NCI-H1092 (cell line): ENCODE measurements at places on chromosomes 7 and 10.

DNA sequence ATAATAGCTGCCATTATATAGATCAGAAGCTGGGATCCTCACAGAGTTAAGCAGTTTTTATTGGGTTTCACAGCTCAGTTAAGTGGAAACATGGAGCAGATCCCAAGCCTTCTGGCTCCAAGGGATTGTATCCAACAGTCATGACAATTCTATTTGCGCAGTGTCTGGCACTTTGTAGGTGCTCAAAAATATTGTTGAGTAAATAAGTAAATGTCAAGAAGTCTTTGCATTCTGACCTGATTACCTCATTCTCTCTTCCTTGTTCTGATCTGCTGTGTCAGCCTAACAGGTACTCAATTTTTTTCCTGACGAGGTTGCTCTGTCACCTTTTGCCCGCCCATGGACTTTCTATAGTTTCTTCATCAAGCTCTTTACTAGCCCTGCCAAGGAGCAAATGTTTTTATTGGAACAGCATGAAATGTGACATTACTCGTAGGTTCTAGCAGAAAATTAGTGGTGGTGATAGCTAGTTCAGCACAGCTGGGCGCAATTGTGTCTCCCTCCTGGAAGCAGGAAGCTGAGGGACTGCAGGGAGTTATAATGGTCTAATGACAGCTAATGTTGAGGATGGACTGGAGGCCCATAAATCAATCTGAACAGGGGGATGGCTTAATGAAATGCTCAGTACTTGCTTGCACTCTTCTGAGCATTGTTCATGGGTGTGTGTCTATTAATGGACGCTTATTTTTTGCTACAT is 680.2 kb downstream of the CCSER2 start:
- no peak for DNase-seq

- DNase-seq: no peak
Measured at GRCh38 chr7:418636-419280, 100.9 kb downstream of the PDGFA start.

DNA sequence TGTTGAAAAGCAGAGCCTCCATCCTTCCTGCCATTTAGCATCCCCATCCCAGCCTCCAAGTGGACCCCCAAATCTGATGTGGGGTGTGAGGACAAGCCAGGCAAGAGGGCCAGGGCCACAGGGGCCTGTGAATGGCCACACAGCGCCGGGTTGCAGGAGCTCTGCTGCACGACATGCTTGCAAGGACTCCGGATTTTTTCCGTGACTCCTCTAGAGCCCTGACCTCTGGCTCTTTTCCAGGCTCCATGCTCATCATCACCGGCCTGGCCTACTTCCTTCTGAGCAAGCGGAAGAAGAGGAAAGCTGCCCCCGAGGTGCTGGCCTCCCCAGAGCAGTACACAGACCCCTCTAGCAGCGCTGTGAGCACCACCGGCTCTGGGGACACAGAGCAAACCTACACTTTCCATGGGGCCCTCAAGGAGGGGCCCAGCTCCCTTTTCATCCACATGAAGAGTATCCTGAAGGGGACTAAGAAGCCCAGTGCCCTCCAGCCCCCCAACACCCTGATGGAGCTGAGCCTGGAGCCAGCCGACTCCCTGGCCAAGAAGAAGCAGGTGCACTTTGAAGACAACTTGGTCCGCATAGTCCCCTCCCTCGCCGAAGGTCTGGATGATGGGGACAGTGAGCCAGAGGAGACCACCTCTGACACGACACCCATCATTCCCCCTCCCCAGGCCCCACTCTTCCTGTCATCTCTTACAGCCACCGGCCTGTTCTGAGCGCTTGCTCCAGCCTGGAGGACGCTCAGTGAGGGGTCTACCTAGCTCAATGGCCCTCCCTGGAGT is 23.5 kb downstream of the TMEM72 start:
- DNase-seq: no peak

DNA sequence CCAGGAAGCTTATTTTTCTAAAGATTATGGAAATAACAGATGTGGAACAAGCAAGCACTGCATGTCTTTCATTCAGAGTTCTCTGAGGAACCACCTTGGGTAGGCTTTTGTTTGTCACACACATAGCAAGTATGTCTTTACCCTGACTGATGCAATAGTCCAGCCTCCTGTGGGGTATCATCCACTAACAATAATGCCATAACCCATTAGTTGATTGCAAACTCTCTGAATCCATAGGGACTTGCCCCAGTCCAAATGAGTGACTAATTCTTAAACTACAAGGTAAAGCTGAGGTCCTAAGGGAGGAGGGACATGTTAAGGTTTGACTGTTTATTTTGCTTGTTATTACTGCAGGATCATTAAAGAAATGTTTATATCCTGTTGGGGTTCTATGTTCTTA is 151.4 kb upstream of the PRPS1L1 start:
- DNase-seq: no peak

DNA sequence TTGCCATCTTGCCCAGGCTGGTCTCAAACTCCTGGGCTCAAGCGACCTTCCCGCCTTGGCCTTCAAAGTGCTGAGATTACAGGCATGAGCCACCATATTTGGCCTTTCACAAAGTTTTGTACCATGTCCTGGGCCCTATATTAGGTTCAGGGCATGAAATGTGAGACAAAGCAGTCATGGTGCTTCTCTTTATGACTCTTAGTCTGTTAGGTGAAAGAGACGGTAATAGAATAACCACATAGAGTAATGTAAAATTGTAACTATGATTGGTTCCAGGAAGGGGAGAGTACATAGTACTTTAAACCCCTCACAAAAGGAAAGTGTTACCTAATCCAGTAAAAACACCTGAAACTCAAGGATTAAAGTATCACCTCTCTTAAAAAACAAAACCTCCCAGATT is 144.7 kb downstream of the SPAG6 start:
- DNase-seq: no peak

DNA sequence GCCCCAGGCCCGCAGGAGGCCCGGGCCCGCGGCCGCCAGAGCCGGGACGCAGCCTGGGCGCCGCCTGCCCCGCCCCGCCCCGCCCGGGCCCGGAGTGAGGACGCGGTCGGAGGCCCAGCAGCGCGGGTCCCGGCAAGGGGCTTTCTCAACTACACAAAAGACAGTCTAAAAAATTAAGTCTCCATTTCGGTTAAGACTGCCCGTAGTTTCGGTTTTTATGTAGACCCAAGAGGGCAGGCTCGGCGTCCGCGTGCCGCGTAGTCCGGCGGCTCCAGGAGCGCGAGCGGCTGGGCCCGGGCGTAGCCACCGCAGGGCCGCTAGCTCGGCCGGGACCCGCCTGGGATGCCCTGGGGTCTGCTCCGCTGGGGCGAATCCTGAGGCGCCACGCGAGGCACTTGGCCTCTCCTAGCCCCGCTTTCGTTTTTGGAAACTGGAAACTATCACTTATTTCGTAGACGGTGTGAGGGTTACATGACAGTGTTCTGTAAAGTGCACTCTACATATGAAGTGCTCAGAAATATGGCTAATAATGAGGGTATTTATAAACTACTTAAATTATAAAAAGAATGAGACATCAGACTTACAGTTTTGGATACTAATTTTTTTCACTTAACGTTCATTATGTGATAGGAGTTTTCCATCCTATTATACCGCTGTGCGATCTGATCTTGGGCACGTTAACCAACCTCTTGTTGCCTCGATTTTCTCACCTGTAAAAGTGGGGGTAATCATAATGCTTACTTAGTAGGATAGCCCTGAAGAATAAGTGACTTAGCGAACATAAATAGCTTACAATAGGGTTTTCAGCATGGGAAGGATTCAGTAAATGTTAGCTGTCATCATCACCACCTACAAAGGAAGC is 573 bp downstream of the BLVRA start:
- peak; percentile 18 for DNase-seq

DNA sequence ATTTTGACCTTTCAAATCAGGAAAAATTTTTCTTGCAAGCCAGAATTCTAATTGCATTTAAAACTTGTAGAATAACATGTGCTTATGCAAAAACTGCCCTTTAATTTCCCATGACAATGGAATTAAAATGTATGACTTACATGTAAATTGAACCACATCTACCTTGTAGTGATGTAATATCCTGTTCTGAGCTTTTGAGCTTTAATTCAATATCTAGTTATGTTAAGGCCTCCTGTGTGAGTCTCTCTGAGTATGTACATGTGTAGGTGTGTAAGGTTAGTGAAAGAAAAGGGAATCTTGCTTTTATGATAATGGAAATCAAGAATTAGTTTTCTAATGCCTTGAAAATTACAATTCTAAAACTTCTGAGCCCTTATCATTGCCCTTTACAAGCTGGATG is 344.8 kb upstream of the AKR1E2 start:
- no peak for DNase-seq

GRCh38 chr10:7354330-7355047 is 56.3 kb downstream of the SFMBT2 start:
- no peak for DNase-seq

- no peak for DNase-seq
Measured at GRCh38 chr10:62050346-62050892, 148.9 kb downstream of the ARID5B start.

- DNase-seq: no peak
Measured at GRCh38 chr7:138665669-138666140, 35.5 kb downstream of the SVOPL start.

DNA sequence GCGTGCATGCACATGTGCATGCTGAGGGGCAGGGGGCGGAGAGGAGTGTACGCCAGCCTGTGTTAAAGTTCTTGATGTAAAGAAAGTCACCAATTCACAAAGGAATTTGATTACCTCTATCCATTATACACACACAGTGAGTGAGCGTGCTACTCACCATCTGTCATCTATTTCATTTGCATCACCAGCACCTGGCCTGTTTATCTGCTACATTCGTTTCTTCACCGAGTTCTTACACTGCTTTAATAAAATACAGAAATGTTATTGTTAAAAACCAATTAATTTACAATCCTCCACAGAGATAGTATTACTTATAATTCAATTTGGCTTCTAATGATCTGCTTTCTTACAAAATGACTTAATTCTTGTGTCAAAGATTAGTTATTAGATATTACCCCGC is 32.6 kb downstream of the NEUROD6 start:
- no peak for DNase-seq

DNA sequence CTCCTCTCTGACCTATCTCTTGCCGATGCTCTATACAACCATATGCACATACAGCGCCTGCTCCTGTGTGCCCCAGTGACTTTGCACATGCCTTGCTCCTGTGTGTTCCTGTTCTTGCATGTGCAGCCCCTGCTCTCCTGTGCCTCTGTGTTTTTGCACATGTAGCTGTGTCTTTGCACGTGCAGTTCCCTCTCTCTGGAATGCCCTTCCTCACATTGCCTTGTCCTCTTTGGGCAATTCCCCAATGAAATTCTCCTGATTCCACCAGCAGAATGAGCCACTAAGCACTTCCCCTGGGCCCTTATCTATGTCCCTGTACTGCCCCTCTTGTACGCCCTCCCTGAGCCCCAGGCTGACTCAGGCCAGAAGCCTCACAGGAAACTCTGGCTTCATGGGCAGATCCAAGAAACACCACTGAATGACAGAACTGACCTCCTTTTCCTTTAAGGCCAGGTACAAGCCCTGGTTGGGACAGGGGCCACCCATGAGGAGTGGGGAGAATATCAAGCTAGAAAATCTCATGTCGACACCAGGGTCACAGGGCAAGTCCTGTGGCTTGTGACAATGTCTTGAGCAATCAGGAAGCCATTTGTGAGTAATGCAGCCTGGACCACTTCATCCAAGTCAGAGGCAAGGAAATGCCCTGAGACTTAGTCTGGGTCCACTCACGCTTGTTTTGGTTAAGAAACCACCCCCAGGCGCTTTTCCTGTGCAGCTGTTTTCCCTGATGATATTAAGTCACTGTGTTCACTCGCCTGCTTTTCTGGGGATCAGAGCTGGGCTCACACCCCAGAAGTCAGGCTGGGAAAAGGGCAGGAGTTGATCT is 1.9 kb upstream of the ARHGAP22 start:
- no peak for DNase-seq

GRCh38 chr10:30985512-30985911 is 46.2 kb downstream of the ZNF438 start:
- DNase-seq: no peak

- no peak for DNase-seq
Measured at GRCh38 chr7:121730869-121731268, 142.1 kb upstream of the PTPRZ1 start.

GRCh38 chr10:54559498-54559897 is 241.5 kb downstream of the PCDH15 start:
- DNase-seq: no peak

GRCh38 chr7:123607423-123607975 is 5.9 kb downstream of the ASB15 start:
- no peak for DNase-seq

DNA sequence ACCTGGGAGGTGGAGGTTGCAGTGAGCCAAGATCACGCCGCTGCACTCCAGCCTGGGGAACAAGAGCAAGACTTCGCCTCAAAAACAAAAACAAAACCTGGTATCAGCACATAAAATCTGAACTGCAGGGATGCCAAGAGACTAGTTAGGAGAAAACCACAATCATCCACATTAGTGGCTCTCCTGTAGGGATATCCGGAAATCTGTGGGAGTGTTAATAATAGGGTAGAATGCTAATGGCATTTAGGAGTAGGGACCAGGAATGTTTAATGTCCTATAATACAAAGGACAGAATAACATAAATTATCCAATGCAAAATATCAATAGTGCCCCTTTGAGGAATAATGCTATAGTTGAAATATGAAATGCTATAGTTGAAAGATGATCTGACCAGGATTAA is 24.3 kb downstream of the KIF5B start:
- no peak for DNase-seq

GRCh38 chr10:77919713-77920108 is 6.8 kb downstream of the DLG5 start:
- no peak for DNase-seq

DNA sequence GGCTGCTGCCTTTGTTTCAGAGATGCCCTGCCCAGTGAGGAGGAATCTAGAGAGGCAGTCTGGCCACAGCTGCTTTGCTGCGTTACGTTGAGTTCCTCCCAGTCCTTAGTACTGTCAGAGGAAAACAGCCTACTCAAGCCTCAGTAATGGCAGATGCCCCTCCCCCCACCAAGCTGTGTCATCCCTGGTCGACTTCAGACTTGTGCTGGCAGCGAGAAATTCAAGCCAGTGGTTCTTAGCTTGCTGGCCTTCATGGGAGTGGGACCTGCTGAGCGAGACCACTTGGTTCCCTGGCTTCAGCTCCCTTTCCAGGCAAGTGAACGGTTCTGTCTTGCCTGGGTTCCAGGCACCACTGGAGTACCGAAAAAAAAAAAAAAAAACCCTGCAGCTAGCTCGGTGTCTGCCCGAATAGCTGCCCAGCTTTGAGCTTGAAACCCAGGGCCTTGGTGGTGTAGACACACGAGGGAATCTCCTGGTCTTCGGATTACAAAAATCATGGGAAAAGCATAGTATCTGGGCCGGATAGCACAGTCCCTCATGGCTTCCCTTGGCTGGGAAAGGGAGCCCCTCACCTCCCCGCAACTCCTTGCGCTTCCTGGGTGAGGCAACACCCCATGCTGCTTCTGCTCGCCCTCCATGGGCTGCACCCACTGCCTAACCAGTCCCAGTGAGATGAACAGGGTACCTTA is 9.1 kb downstream of the SDHAF3 start:
- DNase-seq: no peak

- DNase-seq: no peak
Measured at GRCh38 chr10:31822150-31822549, 106.5 kb downstream of the ARHGAP12 start.

DNA sequence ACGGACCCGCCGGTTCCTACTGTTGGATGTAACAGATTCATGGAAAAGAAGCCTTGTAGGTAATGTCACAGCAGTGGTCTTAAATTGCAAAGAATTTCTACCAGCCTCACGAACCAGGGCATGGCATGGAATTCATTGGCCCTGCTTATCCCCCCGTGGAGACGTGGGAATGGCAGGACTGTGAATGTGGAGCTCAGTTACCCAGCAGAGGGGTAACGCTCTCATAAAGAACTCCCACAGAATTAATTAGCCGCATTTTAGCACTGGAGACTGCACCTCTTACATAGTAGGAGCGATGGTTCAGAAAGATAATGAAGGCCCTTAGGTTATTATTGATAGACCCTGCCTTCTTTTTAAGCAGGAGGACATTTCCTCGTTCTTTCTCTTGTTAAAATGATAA is 715.4 kb downstream of the AUTS2 start:
- no peak for DNase-seq
